Activated T-cell treated with anti-CD3 and anti-CD28 coated beads, Interleukin-2, amount 50 U/mL, for 24 hours (primary cell): ENCODE measurements at places on chromosomes 16 and 17.

DNA sequence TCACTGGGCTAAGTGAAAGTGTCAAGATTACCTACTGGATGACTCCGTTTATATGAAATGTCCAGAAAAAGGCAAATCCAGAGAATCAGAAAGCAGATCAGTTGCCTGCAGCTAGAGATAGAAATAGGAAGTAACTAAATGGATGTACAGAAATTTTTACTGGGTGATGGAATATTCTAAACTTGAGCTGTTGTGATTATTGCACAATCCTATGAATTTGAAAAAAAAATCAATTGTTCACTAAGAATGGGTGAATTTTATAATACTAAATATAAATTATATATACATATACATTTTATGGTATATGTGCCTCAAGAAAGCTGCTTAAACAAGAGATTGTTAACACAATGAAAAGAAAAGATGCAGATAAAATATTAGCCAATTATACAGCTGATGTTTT is 181.1 kb upstream of the C16orf82 start:
- no peak for DNase-seq

GRCh38 chr17:57135026-57135788 is 50.2 kb downstream of the AKAP1 start:
- DNase-seq: no peak

DNA sequence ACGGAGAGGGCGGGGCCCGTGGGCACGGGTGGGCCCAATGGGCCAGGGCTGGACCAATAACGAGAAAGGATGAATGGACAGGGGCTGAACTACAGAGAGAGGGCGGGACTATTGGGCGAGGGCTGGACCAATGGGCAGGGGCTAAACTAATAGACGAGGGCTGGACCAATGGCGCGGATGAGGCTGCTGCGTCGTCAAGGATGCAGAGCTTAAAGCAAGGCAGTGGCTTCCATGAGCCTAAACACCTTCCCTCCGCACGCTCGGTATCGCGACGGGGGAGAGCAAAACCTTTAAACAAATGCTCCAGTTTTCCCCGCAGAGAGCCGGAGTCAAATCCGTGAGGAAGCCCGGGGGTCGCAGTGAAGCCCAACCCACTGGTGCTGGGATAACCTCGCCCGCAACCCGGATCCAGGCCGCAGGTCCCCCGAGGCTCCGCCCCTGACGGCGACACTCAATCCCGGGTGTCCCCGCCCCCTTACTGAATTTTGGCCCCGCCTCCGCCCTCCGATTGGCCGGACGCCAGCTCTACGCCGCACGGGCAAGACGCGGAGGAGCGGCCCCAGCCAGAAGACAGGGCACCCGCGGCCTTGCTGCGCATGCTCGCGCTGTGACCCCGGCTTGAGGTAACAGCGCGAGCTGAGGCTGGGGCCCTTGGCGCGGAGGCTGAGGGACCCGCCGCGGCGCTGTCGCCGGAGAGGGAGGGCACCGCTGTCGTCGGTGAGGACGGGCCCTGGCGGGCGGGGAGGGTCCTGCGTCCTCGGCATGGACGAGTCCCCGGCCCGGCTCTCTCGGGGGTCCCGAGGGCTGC is at the start of gene FLYWCH2:
FLYWCH2 (plus strand) TSS at position 566 of the 808 bp plus-strand sequence. CDS start 13,235 bp downstream, outside the sequence.
- peak; percentile 100 for DNase-seq

GRCh38 chr16:86557587-86557986 is 2.6 kb upstream of the MTHFSD start:
- DNase-seq: no peak

DNA sequence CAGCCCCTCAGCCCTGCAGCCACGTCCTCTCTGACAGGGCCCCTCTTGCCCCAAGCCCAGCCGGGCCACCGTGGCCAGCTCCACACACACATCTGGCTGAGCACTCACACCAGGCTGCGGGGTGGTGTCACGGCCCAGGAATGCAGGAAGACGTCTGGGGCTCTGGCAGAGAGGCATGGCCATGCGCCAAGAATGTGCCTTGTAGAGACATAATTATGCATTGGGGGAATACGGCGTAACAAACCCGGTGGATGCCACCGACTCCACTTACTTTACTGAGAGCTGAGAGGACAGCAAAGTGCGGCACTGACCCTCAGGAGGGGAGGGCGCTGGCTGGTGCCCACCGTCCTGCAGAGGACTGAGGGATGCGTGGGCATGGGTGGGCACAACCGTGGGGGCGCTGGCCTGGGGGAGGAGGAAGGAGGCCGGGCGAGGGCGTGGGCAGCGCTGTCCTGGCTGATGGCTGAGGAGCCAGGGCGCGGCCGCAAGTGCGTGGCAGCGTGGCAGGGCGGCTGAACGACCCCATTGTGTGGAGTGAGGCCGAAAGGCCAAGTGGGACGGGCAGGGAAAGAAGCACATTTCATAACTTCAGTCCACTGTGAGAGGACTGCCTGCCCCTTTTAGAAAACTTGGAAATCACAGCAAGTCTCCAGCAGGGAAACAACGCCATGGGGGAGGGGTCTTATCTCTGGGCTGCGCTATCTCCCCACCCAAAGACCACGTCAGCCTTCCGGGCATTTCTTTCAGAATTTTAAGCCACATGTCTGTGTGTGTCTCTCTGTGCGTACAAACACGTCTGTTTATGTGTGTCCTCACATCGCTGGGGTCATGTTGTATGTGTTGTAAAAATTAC is 30.6 kb downstream of the METRNL start:
- no peak for DNase-seq

GRCh38 chr16:57764006-57764340 is 28.4 kb downstream of the KATNB1 start:
- no peak for DNase-seq

- no peak for DNase-seq
These were observed 13.3 kb upstream of the RPL38 start for GRCh38 chr17:74190154-74190553.

DNA sequence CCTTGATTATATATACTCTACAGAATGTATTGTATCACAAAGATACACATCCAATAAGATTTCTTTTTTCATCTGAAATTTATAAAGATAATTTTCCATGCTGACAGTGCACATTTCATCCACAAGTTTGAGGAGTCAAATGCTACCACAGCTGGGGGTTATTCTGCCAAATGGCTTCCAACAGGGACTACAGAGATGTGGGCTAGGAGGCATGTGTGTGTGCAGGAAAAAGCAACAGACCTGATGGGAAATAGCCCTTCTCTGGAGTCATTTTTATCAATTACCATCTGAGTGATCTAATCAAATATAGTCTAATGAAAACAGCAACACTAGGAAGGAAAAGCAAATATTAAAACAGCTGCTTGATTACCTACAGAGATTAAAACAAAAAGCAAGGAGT is 290.5 kb downstream of the CEP112 start:
- no peak for DNase-seq
